ENCODE measurements at places on chromosomes 12 and 14.

GRCh38 chr12:15193946-15194345 lies 27.3 kb downstream of the RERG start:
- no peak for DNase-seq

DNA sequence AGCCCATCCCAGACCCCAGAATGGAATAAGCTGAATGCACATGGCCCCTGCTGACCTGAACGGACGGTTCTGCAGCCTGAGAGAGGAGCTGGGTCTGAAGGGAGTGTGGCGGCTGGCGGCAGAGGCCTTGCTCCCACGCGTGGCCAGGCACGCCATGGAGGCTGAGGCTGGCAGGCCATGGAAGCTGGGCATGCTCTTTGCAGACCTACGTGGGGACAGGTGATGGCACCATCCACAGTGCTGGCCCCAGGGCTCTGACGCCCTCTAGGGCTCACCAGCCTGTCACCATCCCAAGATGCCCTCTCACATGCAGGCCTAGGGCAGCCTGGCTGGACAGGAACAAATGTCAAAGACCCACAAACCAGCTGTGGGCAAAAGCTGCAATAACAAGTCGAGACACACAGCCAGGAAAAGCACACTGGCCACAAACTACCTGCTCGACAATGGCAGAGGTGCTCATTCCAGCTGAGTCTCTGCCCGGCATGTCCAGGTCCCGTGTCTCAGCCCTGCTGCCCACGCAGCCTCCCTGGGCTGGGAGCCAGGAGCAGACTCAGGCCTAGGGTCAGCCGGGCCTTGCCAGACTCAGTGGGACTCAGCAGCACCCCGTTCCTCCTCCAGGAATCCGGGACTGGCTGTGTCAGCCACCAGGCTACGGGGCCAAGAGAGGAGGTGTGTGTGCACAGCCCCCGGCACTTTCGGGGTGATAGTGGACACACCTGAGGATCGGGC lies 19.7 kb downstream of the BTBD6 start:
- no peak for DNase-seq

GRCh38 chr14:103121846-103122584 lies 1.2 kb upstream of the TNFAIP2 start:
- no peak for DNase-seq

DNA sequence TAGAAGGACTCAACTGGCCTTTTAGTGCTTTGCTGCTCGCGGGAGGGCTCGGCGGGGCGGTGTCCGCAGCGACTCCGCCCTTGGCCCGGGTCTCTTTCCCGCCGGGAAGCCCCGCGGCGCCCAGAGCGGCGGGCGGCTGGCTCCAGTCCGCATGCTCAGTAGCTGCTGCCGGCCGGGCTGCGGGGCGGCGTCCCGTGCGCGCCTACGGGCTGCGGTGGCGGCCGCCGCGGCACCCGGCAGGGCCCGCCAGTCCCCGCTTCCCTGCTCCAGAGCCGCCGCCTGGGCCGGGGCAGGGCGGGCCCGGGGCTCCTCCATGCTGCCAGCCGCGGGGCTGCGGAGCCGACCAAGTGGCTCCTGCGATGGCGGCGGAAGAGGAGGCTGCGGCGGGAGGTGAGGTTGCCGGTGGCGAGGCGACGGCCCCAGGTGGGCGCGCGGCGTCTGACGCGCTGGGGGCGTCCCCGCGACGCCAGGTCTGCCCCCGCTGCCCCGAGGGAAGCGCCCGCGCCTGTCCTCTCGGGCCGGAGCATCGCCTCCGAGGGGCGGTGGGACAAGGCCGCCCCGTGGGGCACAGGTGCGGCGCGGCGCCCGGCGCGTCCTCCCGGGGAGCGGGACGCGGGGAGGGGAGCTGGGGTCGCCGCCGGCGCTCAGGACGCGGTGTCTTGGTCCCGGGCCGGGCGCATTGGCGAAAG lies at the start of gene BMAL2:
TSS of gene BMAL2 (plus strand) at position 123 of the 689 bp plus-strand sequence. CDS start at position 360, 237 bp downstream.
- no peak for DNase-seq

DNA sequence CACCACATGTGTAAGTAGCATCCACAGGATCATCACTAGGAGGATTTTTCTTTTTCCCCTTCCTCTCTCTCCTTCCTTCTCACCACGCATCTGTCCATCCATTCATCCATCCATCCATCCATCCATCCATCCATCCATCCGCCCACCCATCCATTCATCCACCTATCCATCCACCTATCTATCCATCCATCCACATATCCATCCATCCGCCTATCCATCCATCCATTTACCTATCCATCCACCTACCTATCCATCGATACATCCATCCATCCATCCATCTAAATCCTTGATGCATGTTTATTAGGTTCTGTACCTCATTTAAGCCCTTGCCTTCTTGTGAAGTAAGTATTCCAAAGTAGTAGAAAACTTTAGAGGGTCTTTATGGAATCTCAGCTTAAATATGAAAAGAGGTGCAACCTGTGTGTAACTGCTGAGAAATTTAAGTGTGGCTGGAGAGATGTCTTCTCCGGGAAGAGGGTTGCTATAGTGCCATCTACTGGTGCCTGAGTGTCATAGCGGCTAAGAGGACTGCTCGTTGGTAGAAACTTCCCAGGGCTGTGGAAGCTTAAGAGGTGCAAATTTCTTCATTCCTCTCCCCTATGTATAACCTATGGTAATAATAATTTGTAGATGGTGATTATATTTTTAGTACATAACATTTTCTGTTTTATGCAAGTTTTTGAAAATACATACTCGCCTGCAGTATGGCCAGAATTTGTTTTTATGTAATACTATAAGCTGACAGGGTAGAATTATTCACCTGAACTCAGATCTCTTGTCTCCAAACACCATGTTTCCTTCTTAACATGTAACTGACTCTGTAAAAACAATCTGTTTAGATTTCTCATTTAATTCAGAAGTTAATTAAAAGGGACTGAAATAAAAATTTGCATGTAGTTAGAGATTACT lies 46.0 kb downstream of the MYO1H start:
- peak; percentile 3 for DNase-seq

DNA sequence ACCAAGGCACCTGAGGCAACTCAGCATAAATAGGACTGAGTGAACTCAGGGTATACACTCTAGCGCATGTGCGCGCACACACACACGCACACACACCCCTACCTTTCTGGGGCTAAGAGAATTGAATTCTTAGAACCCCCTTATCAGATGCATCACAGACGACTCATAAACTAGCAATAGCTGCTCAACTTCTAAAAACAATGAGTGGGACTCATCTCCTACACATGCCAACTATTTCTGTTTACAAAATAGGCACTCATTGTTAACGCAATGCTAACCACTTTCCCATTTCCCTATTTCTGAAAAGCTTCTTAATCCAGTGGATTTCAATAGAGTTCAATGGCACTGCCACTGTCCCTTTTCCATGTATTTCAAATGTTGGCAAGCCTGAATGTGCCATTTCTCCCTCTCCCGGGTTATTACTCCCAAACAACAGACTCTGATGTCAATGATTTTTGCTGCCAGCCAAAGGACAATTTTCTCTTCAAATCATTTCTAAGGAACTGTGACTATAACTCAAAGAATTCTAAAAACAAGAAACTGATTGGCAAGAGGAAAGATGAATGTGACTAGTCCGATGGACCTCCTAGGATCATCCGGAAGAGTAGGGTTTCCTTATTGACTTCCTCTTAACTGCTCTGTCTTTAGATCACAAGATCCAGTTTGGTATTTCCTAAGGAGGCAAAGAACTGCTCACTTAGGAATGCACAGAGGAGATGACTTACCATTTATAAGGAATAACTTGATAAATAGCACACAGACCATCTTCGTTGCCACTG lies 48.8 kb downstream of the SLC38A1 start:
- no peak for DNase-seq

DNA sequence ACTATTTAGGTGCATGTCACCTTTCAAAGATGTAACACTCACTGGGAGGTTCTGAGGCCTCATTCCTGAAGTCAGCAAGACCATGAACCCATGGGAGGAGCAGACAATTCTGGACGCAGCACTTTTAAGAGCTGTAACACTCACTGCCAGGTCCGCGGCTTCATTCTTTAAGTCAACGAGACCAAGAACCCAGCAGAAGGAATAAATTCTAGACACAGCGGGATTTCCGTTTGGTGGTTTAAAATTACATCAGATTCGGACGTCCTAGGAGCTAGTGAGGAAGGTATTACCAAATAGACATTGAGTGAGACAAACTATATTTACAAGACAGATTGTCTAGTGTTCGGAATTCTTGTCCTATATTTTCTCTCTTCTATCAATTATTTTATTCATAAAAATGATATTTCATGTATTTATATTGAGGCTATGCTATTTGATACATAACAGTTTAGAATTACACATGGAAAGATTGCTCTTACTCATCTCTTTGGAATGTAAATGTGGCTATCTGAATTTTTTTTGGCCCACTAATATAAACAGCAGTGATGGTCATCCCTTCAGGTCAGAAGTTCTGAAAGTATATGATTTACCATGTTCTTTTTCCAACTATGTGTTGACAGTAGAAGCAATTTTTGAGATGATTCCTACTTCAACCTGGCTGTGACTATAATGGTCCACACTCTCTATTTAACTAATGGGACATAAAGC lies 1973.0 kb upstream of the FLRT2 start:
- no peak for DNase-seq

DNA sequence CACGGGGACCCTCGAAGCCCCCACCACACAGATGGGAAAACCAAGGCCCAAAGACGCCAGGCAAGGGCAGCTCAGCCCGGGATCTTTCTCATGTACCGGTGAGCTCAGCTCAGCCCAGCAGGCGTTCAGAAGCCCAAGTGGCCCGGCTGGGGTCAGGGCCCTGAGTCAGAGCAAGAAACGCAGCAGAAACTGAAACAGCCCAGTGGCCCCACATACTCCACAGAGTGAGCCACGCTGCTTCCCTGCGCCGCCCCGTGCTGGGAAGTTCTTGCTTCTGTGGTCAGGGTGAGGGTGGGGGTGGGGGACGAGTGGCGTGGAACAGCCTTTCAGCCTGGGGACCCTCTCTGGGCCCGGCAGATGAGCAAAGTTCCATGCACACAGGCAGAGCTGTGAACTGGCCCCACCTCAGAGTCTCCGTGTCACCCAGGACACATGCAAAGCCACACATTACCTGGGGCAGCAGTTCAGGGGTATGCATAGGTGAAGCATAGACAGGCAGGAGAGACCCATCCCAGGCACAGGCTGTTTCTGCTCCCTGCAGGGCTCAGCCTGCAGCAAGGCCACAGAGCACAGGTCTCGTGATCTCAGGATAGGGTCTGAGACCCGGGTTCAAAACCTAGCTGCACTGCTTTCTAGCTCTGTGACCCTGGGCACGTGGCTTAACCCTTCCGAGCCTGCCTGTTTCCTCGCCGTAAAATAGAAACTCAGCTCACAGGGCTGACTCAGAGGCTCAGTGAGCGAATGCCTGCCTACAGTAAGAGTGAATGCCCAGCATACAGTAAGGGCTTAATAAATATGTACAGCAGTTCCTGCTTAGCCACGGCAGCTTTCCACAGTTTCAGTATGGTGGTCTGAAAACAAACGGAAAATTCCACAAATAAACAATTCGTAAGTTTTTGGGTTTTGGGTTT lies 21.6 kb downstream of the NCOR2 start:
- no peak for DNase-seq

GRCh38 chr12:132615579-132616038 lies 3.0 kb upstream of the P2RX2 start:
- DNase-seq, result no peak

DNA sequence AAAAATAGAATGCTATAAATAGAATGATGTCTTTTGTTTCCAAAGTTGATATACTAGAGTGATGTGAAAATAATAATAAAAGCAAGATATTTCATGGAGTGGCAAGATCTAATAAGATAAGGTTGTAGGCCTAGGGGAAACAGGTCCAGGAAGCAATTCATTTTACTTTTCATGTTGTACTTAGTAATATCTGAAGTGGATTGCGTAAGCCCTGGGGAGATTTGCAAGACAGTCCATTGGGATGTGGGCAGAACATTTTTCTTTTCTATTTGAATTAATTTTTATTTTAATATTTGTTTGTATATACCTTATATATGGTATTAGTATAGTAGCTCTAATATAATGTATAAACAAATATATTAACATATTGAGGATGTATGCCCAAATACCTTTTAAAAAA lies 7.5 kb downstream of the NUBPL start:
- DNase-seq, result no peak

- no peak for DNase-seq
Measured at GRCh38 chr14:94685166-94685581, 73.0 kb downstream of the SERPINA3 start.

- DNase-seq, result no peak
Measured at GRCh38 chr12:85779768-85780167, 56.4 kb downstream of the RASSF9 start.

DNA sequence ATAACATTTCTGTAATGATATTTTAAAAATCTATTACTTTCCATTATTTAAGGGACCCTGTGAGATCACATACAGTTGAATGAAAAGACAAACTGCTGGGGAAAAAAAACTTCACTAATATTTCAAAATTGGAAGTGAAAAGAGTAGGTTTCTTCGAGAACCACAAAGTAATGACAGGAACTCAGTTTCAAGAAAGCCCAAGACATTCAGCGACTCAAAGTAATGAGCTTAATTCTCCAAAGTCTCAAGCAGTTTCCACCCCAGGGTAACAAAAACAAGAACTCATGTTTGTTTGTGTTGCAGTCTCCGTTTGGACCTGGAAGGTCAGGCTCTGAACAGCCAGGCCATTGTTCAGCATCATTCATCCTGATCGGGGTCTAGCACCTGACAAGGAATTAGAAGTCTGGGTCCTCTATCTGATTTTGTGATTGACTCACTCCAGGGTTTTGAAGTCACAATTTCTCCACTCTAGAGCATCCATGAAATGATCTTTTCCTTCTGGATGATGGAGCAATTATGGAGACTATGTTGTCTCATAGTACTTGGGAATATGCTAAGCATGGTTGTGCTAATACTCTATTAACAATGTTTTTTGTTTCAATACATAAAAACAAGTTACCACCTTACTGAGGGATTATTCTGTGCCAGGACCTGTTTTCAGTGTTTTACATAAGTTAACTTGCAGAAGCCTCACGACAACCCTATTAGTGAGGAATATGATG lies 126.9 kb downstream of the SLC25A21 start:
- DNase-seq, result no peak

- no peak for DNase-seq
Measured at GRCh38 chr14:66425402-66425801, 60.8 kb upstream of the CCDC196 start.

DNA sequence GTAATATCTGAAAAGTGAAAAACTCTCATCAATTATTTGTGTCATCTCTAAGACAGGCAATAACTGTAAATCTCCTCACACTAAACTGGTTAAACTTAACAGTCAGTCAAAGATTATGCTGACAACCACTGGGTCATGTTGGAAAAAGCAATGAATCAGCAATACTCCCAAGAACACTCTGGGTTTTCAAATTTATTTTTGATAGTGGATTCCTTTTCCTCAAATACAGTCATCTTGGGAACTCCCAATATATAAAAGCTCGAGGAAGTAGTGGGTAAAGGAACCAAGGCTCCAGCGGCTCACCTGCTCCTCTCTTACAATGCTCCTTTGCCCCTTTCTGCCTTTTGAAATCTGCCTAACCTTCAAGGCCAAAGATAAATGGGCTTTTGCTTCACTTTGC lies 70.0 kb downstream of the ARMH4 start:
- DNase-seq, result no peak

DNA sequence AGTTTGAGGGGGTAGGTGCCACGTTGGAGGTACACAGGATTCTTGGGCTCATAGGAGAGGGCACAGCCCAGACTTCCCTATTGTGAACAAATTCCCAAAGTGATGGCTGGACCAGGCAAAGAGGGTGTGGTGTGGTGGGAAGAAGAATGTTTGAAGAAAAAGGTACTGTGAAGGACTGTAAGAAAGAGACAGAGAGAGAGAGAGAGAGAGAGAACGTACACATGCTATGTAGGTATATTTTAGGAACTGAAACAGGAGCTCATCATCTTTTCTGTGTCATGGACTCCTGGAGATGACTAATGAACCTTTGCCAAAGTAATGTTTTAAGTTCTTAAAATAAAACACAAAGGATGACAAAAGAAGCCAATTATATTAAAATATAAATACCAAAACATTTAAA lies 24.5 kb downstream of the SLC17A8 start:
- DNase-seq, result no peak

Measured in DMS 273 treated with DMSO at 0.1 percent for 48 hours (cell line).